HFF-Myc (cell line): ENCODE measurements at places on chromosomes 2 and 18.

- no peak for DNase-seq
Observed at GRCh38 chr2:191180713-191181112, 29.9 kb upstream of the STAT4 start.

- DNase-seq: no peak
Observed at GRCh38 chr2:189580658-189581353, at the start of gene SLC40A1. TSS of gene SLC40A1 (minus strand) at chr2:189580786. CDS start at chr2:189580460, 326 bp downstream.

DNA sequence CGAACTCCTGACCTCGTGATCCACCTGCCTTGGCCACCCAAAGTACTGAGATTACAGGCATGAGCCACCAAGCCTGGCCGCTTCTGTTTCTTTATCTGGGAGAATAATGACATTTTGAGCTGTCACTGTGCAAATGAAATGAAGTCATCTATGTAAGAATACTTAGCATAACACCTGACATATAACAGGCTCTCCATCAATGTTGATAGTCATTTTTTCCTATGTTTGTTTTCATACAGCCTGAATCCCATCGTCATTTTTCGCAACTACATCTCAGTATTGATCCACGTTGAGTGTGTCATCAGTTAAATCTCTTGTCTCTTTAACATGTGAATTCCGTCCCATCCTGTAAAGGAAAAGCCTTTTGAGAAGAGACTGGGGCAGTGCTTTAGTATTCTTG lies 6.4 kb upstream of the CAPN14 start:
- no peak for DNase-seq

DNA sequence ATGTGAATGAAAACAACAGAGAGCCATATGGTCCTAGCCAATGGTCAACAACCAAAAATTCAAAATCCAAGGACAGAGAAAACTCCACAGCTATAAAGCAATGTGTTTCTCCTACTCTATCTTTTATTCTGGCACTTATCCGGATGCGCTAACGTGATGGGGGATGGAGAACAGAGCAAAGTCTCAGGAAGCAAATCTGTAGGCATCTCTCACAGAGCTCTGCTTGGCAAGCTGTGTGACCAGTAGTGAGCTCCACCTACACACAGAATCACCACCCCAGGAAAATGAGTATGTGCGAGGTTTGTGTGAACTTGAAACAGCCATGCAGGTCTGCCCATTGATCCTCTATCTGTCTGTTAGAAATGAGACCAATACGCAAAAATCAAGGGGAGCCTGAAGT lies 584.3 kb downstream of the BCL11A start:
- no peak for DNase-seq

DNA sequence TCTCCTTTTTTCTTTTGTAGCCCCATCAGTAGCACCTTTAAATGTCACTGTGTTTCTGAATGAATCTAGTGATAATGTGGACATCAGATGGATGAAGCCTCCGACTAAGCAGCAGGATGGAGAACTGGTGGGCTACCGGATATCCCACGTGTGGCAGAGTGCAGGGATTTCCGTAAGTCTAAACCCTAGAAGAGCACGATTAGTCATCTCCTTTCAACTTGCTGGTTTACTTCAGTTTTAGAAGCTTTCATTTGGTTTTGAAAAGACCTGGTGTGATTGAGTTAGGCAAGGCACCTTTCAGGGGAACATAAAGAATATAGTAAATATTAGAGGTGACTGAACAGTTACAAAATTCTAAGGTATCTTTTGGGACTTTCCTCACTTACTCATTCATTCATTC lies 72.2 kb upstream of the TMEM87B start:
- no peak for DNase-seq

- no peak for DNase-seq
Observed at GRCh38 chr2:136051725-136052048, 66.3 kb upstream of the DARS1 start.

- DNase-seq: no peak
Observed at GRCh38 chr2:240591784-240592183, 5.2 kb downstream of the CAPN10 start.

DNA sequence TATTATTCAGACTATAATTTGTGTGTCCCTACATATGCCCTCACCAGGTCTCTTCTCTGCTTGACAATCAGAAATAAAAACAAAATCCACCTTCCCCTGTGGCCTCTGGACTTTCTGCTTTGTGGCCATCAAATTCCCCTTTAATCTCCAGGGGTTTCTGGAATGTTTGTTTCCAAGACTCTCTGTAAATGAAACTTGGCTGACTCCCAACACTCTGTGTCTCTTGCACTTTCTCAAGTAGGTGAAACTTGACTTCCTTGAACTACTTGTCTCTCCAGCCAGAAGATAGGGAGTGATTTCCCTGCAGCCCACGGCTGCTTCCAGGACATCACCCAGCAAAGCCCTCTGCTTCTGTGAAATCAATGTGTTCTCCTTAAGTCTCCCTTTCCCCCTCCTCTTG lies 54.1 kb upstream of the AQP4 start:
- DNase-seq: no peak

DNA sequence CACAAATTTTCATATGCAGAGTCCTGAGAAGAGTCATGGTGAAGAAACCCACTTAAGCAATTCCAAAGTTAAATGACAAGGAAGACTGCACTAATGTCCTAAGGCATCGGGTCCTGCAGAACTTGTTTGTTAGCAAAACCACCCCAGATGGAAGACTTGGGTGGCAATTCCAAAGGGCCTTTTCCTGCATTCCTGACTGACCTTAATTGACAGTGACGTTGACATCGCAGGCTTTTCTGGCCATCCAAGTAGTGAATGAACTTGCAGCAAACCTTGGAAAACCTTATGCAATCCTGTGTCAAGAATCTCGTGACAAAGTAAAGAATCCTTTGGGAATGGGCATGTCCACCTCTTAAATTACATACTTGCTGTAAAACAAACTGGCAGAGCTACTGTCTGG lies 112.5 kb upstream of the SH3BP4 start:
- DNase-seq: no peak

DNA sequence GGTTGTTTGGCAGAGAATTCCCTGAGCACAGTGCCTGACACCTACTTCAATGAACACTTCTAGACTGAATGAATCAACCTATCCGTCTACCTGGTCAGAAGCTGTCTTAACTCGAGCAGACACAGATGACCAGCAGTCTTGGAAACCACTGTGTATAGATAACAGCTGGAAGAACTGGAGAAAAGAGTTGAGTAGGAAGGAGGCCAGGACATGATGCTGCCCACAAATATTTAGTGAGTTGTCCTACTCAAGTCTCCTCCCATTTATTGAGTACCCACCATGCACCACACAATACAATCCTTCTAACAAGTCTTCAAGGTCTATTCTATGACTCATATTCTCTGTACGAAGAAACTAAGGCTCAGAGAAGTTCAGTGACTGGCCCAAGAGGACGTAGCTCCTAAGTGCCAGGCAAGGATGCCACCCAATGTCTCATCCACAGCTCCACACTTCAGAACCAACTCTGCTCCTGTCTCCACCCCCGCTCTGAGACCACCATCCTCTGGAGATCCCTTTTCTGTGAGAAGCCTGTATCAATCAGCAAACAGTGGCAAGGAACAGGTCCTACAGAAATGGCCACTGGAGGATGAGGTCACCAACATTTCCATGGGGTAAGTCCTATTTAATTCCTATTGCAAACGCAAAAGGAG lies 62.2 kb downstream of the GALNT14 start:
- DNase-seq: peak; percentile 51

- DNase-seq: no peak
Observed at GRCh38 chr18:12726774-12727550, 24.1 kb downstream of the PSMG2 start.

DNA sequence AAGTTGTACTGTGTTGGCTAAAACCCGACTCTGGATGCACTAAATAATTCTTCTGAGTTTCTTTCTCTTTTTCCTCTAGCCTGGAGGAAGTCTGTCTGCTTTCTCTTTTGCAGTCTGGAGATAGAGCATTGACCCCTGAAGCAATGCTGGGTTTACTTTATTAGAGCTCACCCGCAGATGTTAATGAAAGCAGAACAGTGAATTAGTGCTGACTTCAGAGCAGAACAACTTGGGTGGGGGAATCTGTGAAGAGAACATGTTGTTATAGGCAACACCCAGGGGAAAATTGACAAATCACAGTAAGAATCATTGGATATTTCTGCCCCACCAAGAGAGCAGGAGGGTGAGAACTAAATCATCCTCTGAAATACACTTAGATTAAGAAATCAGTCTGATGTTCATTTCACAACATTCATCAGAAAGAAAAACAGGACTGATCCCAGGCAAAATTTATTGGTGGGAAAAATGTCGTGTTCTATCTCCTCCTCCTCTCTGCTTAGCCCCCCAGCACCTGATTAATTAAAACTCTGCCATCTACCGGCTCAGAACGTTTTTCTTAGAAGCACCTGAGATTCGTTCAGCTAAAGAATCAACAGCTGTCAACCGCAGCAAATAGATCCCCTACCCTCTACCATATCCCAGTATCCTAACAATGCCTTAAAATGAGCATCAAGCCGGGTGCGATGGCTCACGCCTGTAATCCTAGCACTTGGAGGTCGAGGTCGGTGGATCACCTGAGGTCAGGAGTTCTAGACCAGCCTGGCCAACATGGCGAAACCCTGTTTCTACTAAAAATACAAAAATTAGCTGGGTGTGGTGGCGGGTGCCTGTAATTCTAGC lies 165.1 kb downstream of the FMNL2 start:
- no peak for DNase-seq

- no peak for DNase-seq
Observed at GRCh38 chr2:180405520-180405919, 398.4 kb upstream of the CWC22 start.

- no peak for DNase-seq
Observed at GRCh38 chr18:34859496-34859895, 149.4 kb downstream of the DTNA start.

- no peak for DNase-seq
Observed at GRCh38 chr18:73852789-73853549, 294.7 kb downstream of the FBXO15 start.

DNA sequence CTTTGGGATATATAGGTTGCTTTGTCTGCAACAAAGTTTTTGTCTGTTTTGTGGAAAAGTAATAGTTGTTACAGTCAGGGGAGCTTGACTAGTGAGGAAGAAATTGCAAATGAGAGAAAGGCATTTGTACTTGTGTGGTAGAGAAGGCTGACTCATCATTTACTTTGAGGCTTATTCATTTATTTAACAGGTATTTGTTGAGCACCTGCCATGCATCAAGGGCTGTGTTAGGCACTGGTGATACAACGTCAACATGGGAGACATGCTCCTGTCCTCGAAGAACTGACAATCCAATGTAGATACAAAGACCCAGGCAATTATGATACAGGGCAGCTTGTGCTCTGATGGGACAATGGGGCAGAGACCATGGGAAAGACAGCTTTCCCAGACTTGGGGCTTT lies 79.5 kb downstream of the UPP2 start:
- DNase-seq: no peak

GRCh38 chr2:173990970-173991819 lies 26.0 kb upstream of the SP3 start:
- DNase-seq: peak; percentile 72

- DNase-seq: no peak
Observed at GRCh38 chr2:127530245-127531140, 4.2 kb upstream of the IWS1 start.

DNA sequence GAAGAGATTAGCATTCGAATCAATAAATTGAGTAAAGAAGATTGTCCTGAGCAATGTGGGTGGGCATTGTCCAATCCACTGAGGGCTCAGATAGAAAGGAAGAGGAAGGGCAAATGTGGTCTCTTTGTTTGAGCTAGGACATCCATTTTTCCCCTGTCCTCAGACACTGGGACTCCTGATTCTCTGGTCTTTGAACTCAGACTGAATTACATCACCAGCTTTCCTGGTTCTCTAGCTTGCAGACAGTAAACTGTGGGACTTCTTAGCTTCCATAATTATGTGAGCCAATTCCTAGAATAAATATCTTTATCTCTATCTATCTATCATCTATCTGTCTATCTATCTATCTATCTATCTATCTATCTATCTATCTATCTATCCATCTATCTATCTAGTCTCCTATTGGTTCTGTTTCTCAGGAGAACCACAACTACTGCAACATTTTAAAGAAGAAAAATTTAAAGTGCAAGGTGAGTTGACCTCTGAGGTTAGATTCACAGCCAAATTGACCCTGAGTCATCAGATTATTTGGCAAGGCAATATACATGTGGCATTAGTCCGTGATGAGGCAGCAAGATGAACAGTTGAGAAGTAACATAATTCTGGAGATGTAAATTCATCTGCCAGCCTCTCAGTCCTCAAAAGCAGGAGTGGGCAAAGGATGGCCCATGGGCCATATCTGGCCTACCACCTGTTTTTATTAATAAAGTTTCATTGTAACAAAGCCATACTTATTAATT lies 191.4 kb downstream of the PDE11A start:
- DNase-seq: no peak

GRCh38 chr2:168521053-168521741 lies 65.1 kb downstream of the CERS6 start:
- no peak for DNase-seq

GRCh38 chr2:209208211-209208610 lies 215.6 kb upstream of the MAP2 start:
- no peak for DNase-seq

GRCh38 chr18:6564950-6565814 lies 150.5 kb upstream of the L3MBTL4 start:
- no peak for DNase-seq

- DNase-seq: no peak
Observed at GRCh38 chr18:29588446-29589100, 1411.6 kb upstream of the CDH2 start.
